ENCODE measurements at places on chromosomes 4 and X.

DNA sequence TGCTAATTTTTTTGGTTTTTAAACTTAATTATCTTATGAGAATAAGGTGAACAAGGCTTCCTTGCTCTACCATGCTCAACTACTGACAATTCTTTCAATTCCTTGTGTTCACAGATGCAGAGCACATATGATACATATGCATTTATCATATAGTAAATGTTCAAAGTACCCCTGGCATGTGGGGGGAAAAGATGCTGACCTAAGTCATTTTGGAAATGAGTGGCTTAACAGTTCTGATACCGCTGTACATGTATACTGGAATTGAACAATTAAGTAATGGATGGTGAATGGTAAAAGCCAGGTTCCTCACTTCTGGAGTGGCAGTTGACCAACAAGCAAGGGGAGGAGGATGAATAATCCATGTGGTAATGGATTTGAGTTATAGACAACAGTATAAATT lies 149.6 kb downstream of the NAF1 start:
- no peak for DNase-seq

- DNase-seq: no peak
Measured at GRCh38 chrX:120474085-120474484, 5.0 kb upstream of the LAMP2 start.

DNA sequence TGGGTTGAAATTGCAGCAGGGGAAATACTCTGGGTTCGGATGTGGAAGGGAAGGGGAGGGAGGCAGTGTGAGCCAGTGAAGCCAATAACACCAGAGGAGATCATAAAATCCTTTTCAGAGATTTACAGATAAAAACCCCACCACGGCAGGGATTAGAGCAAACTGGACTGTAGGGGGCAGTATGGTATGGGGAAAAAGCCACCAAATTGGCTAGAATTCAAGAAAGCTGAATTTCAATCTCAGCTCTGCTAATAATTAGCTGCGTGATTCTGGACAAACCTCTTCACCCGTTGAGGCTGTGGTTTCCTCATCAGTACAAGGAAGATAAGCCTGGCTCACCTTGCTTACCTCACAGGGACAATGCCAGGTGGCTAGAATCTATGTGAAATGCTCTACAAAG lies 108.1 kb downstream of the ATG4A start:
- no peak for DNase-seq

- DNase-seq: no peak
Measured at GRCh38 chr4:158912806-158913205, 144.0 kb downstream of the FNIP2 start.

DNA sequence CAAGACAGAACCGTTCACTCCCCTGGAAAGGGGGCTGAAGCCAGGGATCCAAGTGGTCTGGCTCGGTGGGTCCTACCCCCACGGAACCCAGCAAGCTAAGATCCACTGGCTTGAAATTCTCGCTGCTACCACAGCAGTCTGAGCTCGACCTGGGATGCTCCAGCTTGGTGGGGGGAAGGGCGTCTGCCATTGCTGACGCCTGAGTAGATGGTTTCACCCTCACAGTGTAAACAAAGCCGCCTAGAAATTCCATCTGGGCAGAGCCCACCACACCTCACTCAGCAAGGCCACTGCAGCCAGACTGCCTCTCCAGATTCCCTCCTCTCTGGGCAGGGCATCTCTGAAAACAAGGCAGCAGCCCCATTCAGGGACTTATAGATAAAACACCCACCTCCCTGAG lies 13.4 kb upstream of the PBDC1 start:
- DNase-seq: no peak

DNA sequence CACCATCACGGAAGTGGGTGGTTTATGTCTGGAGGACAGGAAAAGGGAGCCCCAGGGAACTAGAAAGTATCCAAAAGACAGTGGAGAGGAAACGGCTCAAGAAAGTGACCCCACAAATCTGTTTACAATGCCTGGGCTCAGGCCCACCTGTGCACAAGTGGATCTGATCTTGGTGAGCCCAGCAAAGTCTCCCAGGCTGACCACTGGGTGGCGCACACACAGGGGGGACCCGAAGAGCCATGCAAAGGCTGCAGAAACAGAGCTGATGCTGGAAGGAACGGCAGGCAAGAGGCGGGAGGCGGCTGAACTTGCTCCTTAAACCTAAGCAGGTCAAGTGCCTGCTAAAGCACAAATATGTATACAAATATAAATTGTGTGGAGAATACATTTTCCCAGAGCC lies 9.6 kb downstream of the HAUS7 start:
- DNase-seq: peak; percentile 75

DNA sequence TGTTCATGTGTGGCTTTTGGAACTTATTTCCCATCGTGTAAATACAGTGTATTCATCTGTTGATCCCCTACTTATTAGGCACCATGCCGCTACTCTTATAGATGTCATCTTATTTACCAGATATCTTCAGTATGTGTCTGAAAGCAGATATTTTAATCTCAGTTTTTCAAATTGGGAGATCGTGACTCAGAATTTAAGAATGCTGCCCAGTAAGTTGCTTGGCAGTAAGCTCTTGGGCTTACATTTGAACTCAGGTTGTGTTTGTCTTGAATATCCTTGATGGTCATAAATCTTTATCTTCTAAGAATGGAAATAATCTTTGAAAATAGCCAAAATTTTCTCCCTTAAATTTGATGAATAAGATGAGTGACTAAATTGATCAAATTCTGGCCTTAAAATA lies 45.9 kb upstream of the RPA4 start:
- no peak for DNase-seq

GRCh38 chrX:65407157-65407626 lies 127.4 kb downstream of the LAS1L start:
- DNase-seq: peak; percentile 32

DNA sequence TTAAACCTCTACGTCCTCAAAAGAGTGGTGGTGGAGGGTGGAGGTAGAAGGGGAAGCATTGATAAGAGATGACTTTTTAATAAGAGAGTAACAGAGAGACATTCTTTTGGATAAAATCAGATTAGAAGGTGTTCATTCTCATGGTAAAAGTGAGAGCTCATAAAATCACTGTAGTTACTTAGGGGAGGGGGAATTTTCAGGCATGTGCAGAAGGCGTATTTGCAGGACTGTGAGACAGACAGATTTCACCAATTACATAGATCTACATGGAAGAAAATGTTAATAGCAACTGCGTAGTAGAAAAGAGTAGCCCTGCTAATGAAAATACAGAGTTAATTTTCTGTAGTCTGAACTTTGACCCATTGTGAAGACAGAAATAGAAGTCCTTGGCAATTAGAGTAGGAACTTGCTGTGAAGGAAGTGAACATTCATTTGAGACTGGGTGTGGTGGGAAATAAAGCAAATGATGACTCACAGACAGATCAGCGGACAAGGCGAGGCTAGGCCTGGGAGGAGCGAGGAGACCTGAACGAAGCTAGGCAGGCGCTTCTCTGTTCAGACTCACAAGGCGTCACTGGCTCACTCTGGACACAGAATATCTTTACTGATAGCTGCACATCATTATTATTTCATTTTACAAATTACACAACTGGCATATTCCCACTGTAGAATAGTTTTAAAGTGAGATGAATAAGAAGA lies 57.2 kb upstream of the FAM9C start:
- DNase-seq: peak; percentile 83

DNA sequence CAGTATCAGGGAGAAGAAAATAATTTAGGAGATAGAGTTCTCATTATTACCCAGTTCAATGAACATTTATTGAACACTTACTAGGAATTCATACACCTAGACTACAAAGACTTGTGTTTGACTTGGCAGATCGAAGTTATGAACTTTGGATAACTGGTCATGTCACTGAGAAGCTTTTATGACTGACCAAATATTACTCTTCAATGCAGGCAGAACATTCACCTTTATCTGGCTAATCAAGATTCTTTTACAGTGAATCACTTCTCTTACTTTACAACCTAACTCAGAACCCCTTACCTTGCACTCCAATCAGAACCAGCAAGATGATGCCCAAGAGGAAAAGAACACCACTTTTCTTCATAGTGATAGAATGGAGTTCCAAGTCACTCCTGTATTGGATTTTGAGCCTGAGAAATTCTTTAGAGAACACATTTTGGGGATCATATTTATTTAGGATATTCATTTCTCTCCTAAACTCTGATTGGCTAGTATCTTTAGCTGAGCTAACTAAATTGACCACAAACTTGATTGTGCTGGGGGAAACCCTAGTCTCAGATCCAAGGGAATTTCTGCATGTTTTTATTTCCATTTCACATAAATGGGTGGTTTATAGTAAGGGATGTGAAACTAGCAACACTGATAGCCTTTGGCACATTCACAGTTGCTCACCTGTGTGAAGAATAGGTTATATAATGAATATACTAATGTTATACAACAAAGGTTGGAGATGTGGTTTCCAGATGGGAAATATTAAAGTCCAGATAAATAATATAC lies at the start of gene CXCL9:
TSS of gene CXCL9 (minus strand) at position 421 of the 774 bp plus-strand sequence. CDS start at position 361, 60 bp downstream.
- DNase-seq: no peak

- no peak for DNase-seq
Measured at GRCh38 chr4:154422152-154422551, 69.4 kb downstream of the DCHS2 start.

- DNase-seq: no peak
Measured at GRCh38 chrX:134622813-134623185, 35.5 kb downstream of the PLAC1 start.

DNA sequence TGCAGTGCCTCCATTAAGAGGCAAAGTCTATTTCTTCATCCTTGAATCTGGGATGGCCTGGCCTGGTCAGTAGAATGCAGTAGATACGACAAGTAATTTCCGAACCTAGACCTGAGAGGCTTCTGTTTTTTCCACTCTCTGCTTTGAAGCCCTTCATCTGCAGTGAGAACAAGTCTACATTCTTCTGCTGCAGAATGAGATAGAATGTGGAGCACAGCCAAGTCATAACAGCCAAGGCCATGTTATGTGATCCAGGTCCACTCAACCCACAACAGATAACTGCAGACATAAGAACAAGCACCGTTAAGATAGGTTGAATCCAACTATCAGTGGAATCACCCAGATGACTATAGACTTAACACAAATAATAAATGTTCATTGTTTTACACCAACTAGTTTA lies 1297.7 kb downstream of the C4orf33 start:
- no peak for DNase-seq

DNA sequence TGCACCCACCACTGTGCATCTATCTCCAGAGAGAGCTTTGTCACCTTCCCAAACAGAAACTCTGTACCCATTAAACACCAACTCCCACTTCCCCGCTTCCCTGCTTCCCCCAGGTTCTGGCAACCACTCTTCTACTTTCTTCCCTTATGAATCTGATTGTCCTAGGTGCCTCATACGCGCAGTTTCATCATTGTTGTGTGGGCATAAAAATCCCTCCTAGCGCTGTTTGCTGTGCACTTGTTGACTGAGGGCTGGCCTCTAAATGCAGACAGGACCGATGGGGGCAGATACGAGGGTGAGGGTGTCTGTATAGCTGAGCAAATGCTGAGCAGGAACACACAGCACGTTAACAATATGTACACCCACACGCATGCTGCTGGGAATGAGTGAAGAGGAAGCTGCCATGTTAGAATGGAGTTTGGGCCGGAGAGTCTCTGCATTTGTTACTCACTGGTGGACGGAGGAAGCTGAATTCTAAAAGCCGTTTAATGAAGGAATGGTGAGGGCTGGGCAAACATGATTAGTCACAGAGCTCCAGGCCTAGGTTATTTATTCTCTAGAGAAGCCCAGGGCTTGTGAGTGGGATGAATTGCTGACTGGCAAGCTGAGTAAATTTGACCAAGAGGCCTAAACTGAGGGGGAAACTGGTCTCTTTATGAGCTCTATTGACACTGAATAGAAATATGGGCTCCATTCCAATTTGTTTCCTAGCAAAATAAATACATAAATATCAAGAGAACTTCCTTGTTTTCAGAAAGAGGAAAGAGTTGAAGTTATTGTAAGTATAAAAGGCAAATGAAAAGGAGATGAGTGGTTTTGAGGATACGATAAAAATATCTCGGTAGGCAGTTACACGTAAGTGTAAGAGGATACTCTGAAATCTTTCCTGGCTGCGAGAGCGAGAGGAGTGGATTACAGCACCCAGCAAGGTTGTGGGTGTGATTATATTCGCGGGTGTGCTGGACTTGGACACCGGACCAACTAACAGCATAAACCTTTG lies 95.9 kb upstream of the RPS6KA3 start:
- DNase-seq: no peak

DNA sequence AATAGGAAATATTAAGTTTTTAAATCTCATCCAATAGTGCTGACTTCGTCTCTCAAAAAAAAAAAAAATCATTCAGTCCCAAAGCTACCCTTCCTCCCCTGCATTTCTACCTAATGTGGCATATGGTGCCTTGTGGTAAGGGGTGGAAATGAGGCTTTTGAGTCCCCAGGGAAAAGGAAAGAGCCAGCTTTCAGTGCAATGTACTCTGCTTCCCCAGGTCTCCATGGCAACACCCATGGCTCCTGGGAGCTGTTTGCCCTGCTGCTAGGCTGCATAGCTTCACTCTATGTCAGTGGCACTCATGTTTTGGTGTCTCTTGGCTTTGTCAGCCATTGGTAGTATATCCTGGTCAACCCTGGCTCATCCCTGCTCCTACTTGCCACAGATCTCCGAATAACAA lies 175.9 kb downstream of the SLC39A8 start:
- DNase-seq: no peak

GRCh38 chr4:181376058-181376457 lies 867.1 kb upstream of the TENM3 start:
- no peak for DNase-seq

GRCh38 chr4:75477201-75477600 lies 37.0 kb downstream of the RCHY1 start:
- DNase-seq: no peak

DNA sequence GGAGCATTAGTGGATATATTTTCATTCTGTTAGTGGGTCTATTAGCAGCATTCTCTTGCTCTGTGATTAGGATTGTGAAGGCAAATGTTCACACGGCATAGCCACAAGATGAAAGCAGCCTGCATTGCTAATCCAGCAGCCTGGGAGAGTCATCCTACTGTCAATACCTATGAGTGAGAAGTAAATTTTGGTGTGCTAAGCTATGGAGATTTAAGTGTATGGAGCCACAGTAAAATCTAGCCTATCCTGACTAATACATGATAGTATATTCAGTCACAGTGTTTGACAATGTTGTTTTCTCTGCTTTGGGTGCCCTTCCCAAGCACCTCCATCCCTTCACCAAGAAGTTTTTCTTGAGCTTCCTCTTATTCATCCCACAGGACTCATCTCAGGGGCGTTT lies 47.2 kb upstream of the TMPRSS11F start:
- DNase-seq: no peak

DNA sequence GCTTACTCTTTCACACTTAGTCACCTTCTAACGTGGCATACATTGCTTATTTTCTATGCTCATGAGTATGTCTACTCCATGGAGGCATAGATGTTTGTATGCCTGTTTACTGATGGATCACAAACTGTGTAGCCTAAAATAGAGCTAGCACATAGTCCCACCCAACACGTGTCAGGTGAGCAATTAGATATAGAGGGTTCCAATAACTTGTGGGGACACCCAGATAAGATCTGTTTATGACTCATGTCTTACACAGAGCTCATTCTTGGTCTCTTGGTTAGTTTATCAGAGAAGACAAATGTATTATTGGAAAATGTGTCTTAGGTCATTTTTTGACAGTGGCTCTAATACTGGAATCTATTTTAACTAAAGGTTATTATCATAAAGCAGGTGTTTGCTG lies 6.8 kb downstream of the ZFP42 start:
- no peak for DNase-seq

- DNase-seq: no peak
Measured at GRCh38 chr4:38563707-38564495, 100.1 kb upstream of the KLF3 start.
